Putamen (tissue), 1 donor: ENCODE measurements at places on chromosomes 1 and 21.

DNA sequence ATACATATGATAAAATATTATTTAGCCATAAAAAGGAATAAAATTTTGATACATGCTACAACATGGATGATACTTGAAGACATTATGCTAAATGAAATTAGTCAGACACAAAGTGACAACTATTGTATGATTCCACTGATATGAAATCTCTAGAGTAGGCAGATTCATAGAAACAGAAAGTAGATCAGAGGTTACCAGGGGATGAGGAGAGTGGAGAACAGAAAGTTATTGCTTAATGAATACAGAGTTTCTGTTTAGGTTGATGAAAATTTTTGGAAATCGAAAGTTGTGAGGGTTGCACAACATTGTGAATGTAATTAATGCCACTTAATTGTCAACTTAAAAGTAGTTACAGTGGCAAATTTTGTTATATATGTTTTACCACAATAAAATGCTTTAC lies 315.7 kb upstream of the USP25 start:
- DNase-seq: no peak

DNA sequence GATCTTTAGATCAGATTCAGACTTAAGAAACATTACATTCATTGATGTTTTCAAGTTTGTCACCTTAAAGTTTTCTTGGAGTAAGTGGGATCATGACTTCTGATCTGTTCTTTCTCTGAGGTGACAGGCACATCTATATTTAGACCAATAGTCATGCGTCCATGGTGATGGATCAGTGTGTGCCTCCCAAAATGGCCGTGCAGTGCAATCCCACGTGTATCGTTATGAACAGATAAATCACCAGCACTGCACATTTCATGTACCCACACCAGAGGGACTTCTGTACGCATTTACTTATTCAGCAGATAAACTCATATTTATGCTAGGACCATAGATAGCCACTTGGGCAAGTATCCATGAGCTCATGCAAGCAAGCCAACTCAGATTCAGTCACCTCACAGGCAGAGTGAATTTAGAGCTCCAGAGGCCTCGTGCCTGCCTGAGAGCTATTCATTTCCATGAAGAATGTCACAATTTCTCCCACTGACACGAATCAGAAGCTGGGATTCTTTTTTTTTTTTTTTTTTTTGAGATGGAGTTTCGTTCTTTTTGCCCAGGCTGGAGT lies 13.9 kb upstream of the WDR26 start:
- no peak for DNase-seq

DNA sequence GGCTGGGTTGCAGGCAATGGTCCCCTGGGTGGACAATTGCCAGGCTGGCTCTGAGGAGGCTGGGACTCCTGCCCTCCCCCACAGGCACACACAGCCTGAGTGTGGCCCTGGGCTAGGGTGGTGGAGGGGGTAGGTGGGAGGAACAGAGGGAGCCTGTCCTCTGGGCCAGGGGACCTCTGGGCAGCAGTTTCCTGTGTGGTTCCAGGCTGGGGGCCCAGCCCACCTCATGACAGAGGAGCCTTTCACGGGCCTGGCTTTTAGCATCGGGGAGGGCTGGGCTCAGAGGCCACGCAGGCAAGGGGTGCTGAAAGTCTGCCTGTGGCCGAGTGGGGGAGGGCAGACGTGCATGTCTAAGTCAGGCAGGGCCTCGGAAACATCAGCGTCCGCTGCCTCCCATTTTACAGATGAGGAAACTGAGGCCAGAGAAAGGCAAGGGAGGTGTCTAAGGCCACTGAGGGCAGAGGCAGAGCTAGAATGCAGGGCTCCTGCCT lies 7.0 kb downstream of the EXTL1 start:
- DNase-seq: no peak

GRCh38 chr1:47207803-47208373 lies 18.1 kb upstream of the PDZK1IP1 start:
- no peak for DNase-seq

DNA sequence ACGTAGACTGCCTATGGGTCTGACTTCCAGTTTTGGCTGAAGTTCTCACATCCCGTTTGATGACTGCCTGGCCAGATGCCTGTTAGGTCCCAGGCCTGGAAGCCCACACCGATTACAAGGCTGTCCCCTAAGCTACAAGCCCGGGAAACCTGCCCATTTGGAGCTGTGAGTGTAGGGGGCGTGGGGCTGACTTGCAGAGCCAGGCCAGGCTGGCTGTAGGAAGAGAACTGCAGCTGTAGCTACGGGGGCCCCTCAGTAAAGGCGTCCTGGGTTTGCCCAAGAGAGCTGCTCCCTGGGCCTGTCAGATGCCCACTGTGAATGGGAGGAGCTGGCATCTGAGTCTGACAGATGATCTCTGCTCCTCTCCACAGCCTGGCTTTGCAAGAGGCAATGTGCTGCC lies 199.7 kb downstream of the CAMTA1 start:
- peak; percentile 52 for DNase-seq

- DNase-seq: no peak
Observed at GRCh38 chr1:119428991-119429390, 14.0 kb downstream of the HSD3B2 start.

- DNase-seq: no peak
Observed at GRCh38 chr1:9657521-9658032, 6.0 kb downstream of the PIK3CD start.

DNA sequence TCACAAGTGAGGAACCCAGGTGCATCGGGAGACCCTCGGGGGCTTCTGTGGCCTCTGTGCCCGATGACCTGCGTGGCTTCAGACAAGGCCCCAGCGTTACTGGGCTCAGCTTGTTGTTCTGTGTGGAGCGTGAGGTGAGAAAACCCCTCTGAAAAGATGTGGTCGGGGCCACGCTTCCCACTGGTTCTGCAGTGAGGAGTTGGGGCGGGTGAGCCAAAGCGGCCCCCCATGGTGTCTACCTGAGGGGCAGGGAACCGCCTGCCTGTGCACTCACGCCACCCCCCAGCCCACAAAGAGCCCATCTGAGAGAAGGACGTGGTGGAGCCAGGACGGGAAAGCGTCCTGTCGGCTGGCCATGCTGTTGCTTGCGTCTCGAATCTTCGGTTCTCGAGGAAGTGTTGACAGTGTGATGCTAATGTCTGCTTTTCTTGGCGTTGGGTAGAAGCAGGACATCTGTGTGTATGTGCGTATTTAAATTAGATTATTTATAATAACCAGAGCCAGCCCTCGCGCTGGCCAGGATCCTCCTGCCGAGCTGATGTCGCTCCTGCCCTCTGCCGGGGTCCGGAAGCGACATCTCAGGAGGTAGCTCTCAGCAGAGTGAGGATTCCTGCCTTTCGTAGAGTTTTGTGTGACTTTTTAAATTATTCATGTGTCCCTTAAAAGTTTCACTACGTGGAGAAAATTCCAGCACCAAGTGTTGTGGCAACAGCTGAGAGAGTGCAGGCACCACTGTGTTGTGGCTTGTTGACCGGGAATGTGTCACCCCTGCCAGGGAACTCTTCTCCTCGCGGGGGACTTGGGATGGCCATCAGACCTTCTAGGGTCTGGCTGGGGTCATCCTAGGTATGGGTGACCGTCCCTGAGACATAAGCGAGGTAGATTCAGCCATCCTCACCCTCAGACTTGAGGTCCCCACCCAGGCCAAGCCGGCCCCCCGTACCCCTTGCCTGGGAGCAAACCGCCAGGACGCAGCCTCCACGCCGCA lies 15.3 kb downstream of the TMEM201 start:
- DNase-seq: no peak

DNA sequence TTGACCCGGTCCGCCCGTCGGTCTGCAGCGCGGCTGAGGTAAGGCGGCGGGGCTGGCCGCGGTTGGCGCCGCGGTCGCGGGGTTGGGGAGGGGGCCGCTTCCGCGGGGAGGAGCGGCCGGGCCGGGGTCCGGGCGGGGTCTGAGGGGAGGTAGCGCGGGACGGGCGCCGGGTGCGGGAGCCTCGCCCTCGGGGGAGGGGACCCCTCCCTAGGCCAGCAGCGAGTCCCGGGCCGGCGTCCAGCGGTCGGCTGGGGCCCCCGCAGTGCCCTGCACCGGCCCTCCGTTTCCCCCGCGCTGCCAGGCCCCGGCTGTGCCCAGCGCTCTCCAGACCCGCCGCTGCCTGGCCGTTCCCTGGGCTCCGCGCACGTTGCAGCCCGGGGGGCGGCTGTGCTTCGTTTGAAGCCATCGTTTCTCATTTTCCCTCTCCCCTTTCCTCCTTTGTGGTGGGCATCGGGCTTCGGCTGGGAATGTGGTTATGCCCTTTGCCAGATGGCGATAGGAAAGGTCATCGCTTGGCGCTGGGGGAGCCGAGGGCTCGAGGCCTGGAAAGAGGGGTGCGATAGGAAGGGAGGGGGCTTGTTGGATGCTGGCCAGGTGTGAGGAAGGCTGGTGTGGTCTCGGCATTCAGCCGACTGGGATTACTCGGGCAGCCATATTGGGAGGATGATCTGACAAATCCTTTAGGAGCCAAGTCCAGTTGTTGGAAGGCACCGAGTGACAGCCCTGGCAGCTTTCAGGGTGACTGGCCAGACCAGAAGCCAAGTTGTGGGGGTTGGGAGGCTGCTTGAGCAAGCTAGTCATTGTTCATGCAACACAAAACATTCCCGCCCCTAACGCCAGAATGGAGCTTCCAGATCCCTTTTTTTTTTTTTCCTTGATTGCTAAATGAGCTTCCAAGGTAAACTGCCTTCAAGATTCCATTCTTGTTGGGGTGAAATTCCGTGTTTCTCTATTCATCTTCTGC lies 753 bp downstream of the KIF1B start:
- peak; percentile 96 for DNase-seq

DNA sequence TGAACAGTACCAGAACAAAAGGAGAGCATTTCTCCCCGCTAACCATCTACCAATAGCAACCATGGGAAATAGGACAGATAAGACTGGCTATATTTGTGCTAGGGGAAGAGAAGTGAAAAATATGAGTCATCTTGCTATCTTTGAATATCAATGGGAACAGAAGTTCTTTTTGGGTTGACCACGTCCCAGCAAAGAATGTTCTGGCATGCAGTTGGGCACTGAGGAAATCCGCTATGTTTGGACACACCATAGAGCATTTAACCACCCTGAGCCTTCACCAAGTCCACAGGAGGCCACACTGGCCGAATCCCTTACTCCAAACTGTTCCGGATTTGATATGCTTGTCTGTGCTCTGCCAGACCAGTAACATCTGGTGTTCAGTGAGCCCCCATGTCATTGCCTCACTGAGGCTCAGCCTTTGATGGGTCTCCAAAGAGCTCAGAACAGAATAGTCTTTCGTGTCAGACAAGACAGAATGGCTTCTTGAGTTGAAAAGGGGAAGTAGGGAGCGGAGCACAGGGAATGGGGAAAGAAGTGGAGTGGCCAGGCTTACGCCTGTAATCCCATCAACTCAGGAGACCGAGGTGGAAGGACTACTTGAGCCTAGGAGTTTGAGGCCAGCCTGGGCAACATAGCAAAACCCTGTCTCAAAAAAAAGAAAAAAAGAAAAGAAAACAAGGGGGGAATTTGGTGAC lies 81.4 kb downstream of the SMYD2 start:
- DNase-seq: peak; percentile 17

- DNase-seq: no peak
Observed at GRCh38 chr1:197218857-197219256, 49.2 kb upstream of the CRB1 start.

DNA sequence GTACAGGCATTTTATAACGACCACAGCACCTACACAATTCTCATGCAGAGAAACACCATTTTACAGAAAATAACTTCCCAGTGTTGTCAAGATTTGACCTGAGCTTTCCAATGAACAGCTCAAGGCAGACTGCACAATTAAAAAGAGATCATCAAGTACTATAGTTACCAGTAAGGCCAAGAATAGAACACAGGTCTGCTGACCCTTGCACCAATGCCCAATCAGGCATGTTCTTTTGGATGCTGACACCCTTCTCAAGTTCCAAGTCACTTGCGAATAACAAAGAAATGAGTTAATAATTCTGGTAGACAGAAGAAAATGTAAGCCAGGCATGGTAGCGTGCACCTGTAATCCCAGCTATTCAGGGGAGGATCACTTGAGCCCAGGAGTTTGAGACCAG lies 101.9 kb downstream of the SLC45A1 start:
- no peak for DNase-seq

- DNase-seq: no peak
Observed at GRCh38 chr1:48062353-48062752, 65.2 kb upstream of the TRABD2B start.

- peak; percentile 64 for DNase-seq
Observed at GRCh38 chr21:34526618-34527290, 14.7 kb upstream of the KCNE1 start.

- DNase-seq: no peak
Observed at GRCh38 chr21:41769111-41769510, 2.3 kb upstream of the RIPK4 start.

GRCh38 chr1:236800002-236800620 lies 5.0 kb downstream of the MTR start:
- DNase-seq: peak; percentile 52

GRCh38 chr1:89687254-89687653 lies 54.3 kb downstream of the LRRC8C start:
- no peak for DNase-seq
